Substantia nigra (tissue), 51 donors: ENCODE measurements at places on chromosomes 7 and 10.

- no peak for DNase-seq
These were observed 209.6 kb downstream of the EMX2 start for GRCh38 chr10:117752103-117752502.

GRCh38 chr10:121680879-121681655 lies 82.8 kb upstream of the FGFR2 start:
- no peak for DNase-seq

- DNase-seq = no peak
These were observed 69.5 kb downstream of the MYL10 start for GRCh38 chr7:101559586-101559985.

DNA sequence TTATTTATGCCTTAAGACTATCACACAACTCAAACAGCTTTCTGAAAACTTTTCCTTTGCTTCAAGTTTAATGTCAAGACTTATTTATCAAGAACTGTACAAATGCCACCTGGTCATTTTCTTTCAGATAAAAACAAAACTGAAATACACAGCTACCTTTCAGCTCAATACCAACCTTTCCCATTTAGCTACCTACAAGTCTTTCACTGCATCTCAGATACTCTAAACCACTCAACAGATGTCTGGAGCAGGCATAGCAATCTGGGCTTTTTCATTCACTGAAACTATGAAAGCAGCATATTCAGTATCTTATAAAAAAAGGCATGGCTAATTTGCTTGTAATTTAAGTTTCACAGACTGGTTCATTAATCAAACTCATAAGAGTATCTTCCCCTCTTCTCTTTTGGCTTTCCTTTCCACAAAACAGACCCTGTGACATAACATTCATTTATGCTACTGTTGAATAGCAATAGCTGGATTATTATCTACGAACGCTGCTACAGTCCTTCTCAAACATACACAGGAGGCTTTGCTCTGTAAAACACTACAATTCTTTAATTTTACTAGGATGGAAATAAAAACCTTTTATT lies 8.2 kb downstream of the TRA2A start:
- no peak for DNase-seq

- DNase-seq = no peak
These were observed 174.4 kb downstream of the SLIT1 start for GRCh38 chr10:97011397-97011796.

- DNase-seq = no peak
These were observed 54.1 kb downstream of the HSPA12A start for GRCh38 chr10:116688241-116688711.

DNA sequence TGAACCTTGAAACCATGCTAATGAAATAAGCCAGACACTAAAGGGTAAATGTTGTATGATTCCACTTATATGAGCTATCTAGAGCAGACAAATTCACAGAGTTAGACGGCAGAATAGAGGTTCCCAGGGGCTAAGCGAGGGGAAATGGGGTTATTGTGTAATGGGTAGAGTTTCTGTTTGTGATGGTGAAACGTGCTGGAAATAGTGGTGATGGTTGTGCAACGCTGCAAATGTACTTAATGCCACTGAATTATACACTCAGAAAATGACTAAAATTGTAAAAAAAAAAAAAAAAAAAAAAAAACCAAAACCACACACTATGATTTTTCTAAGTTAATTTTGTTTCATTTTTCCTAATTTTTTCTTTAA lies 30.0 kb downstream of the SFXN4 start:
- DNase-seq = no peak

DNA sequence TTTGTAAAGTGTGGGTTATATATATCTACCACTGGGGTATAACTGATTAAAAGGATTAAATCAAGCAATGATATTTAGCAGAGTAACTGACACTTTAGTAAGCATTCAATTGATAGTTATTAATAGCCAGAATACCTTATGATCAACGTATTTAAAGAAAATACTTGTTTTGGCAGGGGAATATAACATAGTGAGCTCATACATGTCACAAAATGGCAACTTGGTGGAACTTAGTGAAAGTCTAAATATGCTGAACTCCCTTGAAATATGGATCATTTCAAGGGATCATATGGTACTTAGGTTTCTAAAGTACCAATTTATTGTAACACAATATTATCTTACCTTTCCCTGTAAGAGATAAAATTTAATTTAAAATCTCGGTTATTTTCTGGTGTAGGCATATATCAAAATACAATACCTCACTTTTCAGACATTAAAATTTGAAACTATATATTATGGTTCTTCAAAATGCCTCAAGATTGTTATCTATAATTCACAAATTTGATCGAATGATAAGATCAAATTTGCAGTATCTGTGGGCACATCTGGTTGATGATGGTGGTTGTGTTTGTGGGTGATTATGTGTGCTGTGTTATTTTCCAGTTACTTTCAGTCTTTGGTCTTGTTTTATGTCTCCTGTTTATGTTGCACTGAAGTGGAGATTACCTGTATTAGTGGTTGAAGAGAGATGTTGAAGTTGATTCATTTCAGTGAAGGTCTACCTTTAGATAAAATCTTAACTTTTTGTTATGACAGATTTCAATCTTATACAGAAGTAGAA lies 5.2 kb downstream of the ARL4A start:
- DNase-seq = no peak

DNA sequence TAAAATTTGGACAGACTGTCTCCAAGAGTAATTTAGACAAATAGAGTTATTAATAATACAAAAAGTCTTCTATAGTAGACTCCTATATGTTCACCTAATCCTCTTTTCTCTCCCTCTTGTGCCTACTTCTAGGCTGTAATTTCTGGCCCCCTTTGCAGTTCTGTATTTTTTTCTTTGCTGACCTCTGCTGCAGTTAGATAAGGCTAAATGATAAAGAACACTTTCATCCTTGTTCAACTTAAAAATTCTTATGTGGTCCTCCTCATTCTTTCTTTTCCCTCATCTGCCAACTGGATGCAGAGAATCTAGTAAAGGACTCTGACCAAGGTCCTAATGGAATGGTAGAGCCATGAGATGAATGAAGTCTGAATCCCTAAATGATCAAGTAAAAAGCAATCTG lies 20.1 kb downstream of the GLCCI1 start:
- DNase-seq = no peak

DNA sequence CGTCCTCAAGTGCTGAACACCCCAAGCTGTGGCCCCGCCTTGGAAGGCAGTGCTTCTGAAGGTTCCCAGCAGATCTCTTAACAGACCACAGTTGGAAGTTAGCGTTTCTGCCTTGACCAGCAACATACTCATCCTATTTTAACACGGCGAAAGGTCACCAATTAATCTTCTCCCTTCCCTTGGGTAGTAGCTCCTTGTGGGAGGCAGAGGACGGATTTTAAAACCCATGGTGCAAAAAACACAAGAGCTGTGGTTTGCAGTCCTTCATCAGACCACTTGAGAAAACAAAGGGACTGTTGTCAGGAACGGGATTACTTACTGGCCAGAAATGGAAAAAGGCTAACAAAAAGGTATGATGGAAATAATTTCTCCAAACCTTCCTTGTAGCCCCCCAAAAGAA lies 87.3 kb downstream of the BEND7 start:
- DNase-seq = no peak
